ENCODE measurements at places on chromosomes 12 and 14. TPM values are rescaled to one million over a fixed set of nuclear protein-coding genes. Genes with fewer than 3 reads are reported as not detected.

DNA sequence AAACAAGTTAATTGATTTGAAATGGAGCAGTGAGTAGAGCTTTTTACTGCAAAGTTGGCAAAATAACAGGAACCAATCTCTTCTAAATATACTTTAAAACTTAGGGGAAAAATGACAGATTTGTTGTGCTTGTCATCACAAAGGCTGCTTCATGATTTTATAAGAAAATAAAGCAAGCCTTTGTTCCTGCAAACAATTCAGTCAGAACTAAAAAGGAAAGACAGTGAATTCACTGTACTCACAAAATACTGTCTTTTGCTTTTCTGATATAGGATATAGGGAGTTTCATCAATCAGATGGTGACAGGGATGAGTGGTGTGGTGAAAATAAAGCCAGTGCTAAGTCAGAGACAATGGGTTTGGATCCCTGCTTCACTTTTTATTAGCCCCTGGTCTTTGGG lies 126.0 kb downstream of the HELB start:
- no peak for DNase-seq
- H3K4me3 ChIP-seq = no peak overlapping the region
- H3K4me1 ChIP-seq = no peaks in the 10 kb centered on the region
- peaks cover 10% of the 10 kb centered on the region for H3K27me3 ChIP-seq
- H3K27ac ChIP-seq = no peak overlapping the region

GRCh38 chr12:47079981-47080724 lies 394 bp upstream of the AMIGO2 start:
- peak overlapping the region; percentile 67 for H3K27ac ChIP-seq
- peaks cover 53% of the 10 kb centered on the region for H3K4me1 ChIP-seq
- no peaks in the 10 kb centered on the region for H3K36me3 ChIP-seq
- peak; percentile 78 for DNase-seq

GRCh38 chr12:26149968-26150500 lies 25.2 kb upstream of the BHLHE41 start:
- H3K36me3 ChIP-seq = no peaks in the 10 kb centered on the region
- no peak overlapping the region for H3K4me3 ChIP-seq
- no peak overlapping the region for H3K27ac ChIP-seq
- no peaks in the 10 kb centered on the region for H3K27me3 ChIP-seq
- no peak for DNase-seq

DNA sequence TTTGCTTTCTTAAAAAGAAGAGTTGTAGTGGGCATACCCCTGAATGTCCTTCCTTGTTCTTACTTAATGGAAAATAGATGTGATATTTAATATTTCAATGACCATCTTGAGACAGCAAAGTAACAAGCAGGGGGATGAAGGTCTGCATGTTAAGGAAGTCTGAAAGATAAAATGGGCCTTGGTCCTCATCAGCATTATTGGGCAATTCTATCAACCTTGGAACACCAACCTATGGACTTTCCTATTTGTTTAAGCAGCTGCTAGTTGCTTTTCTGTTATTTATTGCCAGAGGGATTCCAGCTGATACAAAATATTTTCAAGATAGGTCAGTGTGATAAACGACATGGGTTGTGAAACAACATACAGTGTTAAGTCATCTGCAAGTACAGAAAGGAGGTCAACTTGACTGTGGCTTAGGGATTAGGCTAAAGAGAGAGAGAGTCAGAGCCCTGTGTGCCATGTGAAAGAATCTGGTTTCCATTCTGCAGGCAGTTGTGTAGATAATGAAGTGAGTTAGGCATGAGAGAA lies 16.4 kb upstream of the A2M start:
- no peaks in the 10 kb centered on the region for H3K4me1 ChIP-seq
- H3K4me3 ChIP-seq = no peak overlapping the region
- no peak overlapping the region for H3K27ac ChIP-seq
- no peak for DNase-seq
- H3K27me3 ChIP-seq = no peaks in the 10 kb centered on the region

Gene GALNT9
- 7.4 TPM for total RNA-seq

Gene LTBR
- total RNA-seq = 25.7 TPM

Gene MYF5
- total RNA-seq = not detected

Gene DAO
- total RNA-seq = not detected

Gene LALBA
- total RNA-seq = not detected

Gene POTEM
- not detected for total RNA-seq

Measured in A673 (cell line).